Astrocyte of the hippocampus (primary cell): ENCODE measurements at places on chromosomes 3 and 15.

GRCh38 chr3:196650740-196651311 lies 11.3 kb downstream of the NRROS start:
- DNase-seq = peak; percentile 93

DNA sequence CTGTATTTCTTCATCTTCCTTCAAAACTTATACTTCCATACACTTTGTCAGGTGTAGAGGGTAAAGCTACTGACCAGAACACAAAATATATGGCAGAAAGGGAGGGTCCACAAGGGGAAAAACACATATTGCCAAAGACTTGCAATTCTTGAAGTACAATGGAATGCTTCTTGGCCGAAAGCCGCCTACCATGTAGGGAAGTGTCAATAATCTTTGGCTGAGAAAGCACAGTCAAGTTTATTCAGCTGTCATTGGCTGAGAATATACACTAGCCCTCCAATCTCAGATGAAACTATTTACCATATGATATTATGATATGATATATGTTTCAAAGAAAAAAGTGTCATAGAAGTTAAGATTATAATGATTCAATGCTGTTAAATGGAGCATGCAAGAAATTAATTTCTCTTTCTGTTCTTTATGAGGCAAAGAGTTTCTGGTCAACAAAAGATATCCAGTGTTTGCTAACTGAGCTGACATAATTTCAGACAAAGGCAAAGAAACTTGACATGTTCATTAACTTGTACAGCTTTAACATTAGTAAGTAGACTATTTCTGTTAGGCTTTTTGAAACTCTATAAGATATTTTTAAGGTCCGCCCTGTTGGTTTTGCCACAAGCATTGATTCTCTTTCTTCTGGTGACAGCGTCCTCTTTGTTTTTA lies 89.0 kb upstream of the LPP start:
- DNase-seq = no peak

DNA sequence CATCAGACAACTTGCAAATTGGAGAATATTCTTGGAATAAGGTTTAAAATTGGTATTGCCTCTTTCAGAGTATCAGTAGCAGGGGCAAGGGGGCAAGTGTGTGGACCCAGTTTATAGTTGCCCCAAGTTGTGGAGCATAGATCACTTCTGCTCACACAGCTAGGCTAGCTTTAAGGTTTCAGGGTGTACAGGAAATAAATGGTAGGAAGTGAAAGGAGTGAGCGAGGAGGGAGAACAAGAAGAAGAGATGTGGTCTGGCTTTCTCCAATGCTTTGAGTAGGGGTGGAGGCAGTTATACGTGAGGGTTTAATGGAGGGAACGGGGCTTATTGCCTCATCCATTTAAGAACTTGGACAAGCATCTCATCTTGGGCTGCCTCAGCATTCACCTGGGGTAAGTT lies 290.0 kb upstream of the CFAP20DC start:
- no peak for DNase-seq

GRCh38 chr3:190539526-190539925 lies 25.6 kb downstream of the IL1RAP start:
- DNase-seq = no peak

- DNase-seq = no peak
These were observed 63.7 kb upstream of the SIAH2 start for GRCh38 chr3:150826466-150827282.

- peak; percentile 56 for DNase-seq
These were observed 24.7 kb upstream of the MCTP2 start for GRCh38 chr15:94206463-94207167.

DNA sequence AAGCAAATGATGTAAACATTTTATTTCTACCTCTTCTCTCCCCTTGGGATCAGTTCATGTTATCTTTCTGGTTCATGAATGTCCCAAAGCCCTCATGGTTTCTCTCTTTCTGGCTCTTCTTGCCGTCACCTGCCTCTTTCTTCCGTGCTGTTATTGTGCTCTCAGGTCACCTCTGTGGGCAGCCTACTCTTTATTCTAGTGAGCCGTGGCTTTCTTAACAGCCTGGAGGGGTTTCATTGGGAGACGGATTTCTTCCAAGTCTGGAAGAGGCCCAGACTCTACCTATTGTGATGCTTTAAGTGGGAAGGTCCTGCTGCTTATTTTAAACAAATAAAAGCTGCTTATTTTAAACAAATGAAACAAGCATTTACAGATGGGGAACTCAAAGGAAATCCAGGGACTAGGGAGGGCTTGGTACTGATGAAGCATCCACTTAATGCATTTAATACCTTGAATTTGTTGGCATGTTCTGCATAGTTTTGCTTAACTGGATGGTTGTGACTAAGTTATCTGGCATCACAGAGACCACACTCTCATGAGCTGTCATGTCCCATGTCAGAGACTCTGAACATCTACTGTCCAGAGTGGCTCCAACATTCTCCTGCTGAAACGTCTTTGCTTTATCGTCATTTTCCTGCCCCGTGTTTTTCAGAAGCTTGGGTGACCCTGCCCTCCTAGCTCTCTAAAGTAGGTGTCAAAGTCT lies 443.3 kb downstream of the GABRG3 start:
- DNase-seq = peak; percentile 77

DNA sequence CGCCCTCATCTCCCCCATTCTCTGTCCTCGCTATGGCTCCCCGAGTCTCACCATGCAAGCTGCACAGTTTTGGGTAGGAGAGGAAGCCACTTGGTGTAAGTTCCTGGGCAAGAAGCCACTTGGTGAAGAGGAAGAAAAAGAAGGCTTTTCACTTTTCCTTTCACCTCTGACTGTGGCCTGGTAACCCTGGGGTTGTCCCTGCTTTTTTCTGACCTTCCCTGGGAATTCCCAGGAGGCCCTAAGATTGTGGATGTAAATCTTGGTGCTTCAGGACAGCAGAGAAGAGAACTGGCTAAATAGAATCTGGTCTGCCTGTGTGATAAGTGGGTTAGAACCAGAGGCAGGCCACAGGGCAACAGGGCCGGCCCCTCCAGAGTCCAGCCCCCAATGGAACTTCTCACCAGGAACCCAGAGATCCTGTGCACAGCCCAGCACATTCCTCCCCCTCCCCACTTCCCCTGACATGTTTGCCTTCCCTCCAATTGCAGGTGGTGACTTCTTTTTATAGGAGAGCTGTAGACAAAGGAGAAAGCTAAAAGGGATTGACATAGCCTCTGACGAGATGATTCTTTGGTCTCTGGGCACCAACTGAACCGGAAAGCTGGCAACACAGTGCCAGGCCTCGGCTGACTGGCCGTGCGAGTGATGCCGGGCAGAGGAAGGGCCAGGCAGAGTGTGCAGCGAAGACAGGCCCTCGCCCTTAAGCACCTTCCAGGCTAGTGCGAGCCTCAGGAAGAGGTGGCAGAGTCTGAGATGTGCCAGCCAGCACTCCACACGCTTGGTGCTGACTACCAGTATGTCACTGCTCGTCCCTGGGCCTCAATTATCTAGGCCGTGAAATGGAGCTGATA lies 19.4 kb upstream of the SKOR1 start:
- no peak for DNase-seq

DNA sequence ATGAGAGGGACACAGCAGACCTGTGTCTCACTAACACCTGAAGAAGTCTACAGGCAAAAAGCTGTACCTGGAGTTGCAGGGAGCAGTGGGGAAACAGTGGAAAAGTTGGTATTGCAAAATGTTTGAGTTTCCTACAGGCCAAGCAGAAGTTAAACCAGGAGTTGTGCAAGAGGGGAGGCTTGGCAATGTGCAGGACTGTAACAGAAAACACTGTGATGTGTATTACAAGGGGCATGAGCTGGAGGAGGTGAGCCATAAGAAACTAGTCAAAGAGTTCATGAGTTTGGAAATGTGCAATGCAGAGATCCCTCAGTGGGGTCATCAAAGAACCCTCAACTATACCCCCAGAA lies 47.1 kb upstream of the SERPINI2 start:
- DNase-seq = no peak

GRCh38 chr3:119524931-119525662 lies 26.8 kb downstream of the TIMMDC1 start:
- peak; percentile 40 for DNase-seq

- DNase-seq = peak; percentile 81
These were observed 82.4 kb downstream of the WWTR1 start for GRCh38 chr3:149575213-149575960.

DNA sequence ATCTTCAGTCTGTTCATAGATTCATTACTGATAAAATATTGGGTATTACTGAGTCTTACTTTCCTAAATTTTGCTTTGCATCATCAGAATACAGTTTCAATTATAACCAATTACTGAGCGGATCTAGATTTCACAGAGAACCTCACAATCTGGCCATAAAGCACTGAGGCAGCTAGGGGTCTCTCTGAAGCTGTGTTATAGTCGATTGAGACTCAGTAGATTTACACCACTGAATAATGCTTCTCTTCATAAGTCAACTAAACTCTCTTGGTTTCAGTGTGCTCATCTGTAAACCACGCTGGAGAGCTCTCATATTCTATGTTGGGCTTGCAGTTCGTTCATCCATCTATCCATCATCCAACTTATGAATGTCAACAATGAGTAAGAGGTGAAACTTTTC lies 180.6 kb downstream of the GREM1 start:
- no peak for DNase-seq

DNA sequence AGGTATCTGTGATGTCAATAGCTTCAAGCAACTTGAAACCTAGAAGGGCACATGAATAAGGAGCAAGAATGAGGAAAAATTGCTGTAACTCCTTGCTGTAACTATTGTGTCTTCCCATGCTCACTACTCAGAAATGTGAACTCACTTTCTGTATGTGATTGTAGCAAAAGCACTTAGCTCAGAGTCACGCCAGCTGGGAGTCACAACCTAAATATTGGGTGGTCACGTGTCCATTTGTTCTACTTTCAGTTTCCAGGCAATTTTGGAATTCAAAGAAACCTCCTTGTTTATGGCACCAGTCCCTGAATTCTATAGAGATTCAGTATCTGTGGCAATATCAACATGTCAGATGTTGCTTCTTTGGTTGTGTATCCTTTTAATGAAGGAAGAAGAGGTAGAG lies 241.6 kb upstream of the AZI2 start:
- DNase-seq = no peak

DNA sequence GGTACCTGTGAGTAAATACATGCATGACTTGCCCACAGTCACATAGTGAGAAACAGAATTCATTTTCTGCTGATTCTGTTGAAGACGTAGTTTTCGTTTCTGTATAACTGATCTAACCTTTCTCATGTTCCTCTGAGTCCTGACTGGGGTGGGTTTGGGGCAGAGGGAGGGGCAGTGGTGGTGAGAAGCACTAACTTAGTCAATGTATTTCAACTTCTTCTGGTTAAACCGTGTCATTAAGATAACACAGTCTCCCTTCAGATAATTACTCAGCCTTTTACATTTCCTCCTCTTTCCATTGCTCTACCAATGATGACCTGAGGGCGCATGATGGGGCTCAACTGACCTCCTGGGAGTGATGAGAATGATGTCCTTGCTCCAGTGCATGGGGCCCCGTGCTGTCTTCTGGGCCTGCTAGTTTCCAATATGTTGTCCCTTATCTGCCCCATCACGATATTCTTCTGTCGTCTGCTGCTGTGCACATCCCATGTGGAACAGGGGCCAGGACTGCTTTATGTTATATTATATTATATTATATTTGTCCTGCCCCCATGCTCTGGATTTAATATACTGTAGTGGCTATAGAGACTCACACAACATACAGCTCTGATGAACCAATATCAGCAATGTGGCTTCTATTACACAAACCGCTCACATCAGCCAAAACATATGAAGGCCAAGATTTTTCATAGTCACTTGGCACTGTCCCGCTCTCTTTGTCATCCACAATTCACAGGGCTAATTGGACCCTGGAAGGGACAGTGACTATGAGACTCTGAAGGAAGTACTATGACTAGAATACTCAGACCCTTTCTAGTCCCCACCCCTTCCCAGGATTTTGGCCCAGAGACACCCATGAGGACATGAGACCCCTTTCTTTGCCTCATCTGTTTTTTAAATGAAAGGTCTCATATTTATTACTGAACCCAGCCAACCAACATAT lies 407.1 kb upstream of the MCTP2 start:
- no peak for DNase-seq

DNA sequence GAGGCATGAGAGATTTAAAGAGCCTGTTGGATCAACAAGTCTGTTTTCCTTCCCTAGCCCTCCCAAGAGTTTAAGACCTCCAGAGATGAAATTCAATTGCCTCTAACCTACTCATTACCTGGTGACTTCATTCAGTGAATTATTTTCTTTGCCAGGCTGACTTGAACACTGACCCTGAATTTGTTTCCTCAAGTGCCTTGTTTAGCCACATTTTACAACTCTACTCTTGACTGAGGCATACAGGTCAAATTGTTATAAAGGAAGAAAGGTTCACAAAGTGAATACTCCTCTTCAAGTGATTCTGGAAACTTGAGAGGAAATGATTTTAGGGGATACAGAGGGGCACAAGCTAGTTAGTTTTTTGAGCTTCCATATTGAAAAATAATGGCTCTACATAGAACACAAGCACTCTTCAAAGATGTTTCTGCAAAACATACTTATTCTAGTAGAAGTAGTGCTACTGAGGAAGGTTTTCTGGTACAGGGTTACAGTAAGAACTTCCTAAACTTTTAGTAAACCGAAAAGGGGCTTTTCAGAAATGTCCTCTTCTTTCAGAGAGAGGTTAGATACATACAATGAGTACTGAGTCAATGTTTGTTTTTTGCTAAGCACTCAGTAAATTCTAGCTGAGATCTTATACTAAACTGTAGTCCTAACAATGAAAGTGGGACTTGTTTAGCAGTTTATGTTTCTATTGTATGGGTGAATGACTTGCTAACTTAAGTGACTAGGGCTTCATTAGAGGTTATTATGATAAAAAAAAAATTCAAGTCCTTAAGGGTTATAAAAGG lies 137.4 kb upstream of the SATB1 start:
- DNase-seq = no peak

DNA sequence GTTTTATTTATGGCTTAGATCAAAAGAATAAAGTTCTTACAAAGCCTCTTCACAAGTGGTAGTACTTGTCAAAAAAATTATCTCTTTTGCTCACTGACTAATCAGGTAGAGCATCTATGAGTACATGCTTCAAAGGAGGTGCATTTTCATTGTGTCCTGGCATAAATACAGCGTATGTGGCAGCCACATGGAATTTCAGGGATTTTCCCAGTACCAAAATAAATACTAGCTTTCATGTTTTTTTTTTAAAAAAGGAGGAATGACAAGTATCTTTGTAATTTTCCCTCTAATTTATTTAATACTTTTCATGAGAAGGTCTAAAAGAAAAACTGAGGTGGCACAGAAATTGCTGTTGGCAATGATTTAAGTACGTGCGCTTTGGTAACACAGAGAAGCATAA lies 597.8 kb upstream of the ALCAM start:
- DNase-seq = peak; percentile 72

DNA sequence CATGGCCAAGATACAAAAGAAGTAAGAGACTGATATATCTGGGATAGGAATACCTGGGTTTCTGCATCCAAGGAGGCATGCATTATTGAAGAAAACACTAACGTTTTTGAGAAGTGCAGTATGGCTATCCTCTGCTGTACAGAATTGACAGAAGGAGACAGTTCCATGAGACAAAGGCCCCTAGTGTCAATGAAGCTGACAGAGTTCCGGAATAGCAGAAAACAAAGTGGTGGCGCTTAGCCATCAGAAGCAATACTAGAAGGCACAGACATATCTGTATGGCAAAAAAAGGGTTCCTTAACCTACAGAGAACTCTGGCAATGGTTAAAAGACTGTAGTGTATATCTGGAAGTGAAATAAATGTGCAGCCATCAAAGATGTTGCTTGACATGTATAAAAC lies 77.8 kb downstream of the VGLL3 start:
- no peak for DNase-seq
